Stimulated activated CD4-positive, alpha-beta T cell treated with anti-CD3 and anti-CD28 coated beads, Interleukin-15, amount 100 ng/mL, for 24 hours (primary cell): ENCODE measurements at places on chromosomes 12 and 14.

- DNase-seq = no peak
Observed at GRCh38 chr12:29207120-29207519, 58.0 kb downstream of the FAR2 start.

- peak; percentile 27 for DNase-seq
Observed at GRCh38 chr14:54450535-54450934, 9.4 kb upstream of the CNIH1 start.

- DNase-seq = no peak
Observed at GRCh38 chr14:86203843-86204242, 673.9 kb downstream of the FLRT2 start.

- no peak for DNase-seq
Observed at GRCh38 chr12:73867147-73867546, 670.5 kb upstream of the ATXN7L3B start.

DNA sequence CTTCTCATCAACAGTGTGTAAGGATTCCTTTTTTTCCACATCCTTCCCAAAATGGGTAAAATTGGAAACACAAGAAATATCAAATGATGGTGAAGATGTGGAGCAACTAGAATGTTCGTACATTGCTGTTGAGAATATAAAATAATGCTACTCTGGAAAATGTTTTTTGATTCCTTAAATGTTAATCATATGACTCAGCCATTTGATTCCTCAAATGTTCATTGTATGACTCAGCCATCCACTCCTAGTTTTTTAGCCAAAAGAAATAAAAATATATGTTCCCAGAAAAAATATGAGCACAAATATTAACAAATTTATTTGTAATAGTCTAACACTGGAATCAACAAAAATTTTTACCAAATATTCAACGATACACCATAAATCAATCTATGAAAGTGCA, 1108.6 kb downstream of the LRFN5 start:
- no peak for DNase-seq

DNA sequence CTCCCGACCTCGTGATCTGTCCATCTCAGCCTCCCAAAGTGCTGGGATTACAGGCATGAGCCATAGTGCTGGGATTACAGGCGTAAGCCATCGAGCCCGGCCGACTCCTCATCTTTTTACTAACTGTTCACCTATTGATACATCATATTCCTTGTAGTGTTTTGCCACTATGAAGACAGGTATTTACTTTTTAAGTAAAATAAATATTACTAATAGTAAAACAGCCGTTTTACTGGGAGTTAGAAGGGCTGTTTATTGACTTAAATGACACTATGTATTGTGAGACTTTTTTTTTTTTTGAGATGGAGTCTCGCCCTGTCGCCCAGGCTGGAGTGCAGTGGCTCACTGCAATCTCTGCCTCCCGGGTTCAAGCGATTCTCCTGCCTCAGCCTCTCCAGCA, 51.5 kb downstream of the DIP2B start:
- DNase-seq = no peak

- DNase-seq = no peak
Observed at GRCh38 chr12:30746190-30746589, 8.6 kb downstream of the CAPRIN2 start.

- no peak for DNase-seq
Observed at GRCh38 chr14:23557521-23557920, 1.4 kb downstream of the THTPA start.

DNA sequence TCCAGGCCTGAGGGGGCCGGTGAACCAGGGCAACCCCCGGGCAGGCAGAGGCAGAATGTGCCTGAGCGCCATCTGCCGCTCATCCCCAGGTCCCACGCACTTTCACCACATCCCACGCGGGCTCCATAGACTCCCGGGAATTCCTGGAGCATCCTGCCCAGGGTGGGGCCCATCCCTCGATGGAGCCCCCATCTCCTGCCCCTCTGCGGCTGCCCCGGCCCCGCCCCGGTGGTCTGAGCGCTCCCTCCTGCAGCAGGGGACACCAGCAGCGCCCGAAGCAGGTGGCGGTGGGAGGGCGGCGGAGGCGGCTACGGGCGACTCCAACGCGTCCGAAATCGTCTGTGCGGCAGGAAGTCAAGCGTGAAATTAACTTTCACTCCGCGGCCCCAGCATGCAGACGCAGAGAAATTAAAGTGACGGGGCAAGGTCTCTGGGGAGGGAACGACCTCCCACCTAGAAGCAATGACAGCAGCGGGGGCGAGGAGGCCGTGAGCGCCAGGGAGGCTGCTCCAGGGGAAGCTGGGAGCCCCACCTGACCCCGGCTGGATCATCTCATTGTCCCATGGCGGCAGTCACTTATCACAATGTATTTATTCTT, 122.2 kb downstream of the NCOR2 start:
- DNase-seq = no peak

GRCh38 chr14:39434401-39434800, 2.2 kb upstream of the FBXO33 start:
- DNase-seq = no peak

DNA sequence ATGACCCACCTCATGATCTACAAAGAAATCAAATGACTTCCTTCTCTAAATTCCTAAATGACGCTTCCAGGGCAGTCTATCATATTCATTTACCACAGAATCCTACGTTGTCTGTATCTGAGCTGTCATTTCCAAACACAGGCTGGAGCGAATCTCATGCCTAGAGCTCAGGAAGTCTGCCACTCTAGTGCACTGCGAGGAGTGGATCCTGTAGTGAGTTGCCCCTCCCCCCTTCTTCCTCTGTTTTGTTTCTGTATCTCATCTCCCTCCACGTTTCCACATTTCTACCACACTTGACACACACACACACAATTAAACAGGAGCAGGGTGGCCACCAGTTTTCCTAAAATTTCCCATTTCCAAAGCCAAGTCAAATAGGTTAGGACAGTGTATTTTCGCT, 415.4 kb upstream of the PRICKLE1 start:
- DNase-seq = no peak

DNA sequence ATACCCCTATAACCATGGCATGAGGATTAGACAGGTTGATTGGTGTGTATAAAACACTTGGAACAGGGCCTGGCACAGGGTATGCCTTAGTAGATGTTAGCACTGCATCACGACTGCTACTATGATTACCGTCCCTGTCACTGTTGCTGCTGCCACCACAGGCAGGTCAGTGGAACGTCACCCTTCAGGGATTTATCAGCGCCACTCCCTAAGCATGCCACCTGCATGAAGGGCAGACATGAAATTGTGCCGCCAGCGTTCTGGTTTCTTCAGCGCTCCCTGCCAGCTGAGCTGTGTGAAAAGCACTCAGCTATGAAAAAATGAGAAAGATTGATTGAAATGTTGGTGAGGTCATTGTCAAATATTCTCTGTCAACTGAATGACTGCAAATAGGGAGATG, 477.0 kb downstream of the DPF3 start:
- no peak for DNase-seq

DNA sequence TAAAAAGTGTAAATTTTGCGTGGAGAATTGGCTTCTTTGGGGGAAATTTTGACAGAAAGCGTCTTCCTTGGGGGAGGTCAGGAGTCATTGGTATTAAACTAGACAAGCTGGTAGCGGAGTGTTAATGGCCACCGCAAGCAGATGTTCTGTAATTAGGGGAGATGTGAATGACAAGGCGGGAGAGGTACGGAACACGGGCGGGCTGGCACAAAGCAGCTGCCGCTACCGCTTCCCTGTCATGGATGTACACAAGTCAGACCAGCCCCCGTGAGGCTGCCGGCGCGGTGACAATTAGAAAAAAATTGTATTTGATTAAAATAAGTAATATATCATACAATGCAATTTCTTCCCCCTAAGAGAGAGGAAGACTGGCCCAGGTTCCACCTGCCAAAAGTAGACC, 501.6 kb downstream of the VRK1 start:
- no peak for DNase-seq

DNA sequence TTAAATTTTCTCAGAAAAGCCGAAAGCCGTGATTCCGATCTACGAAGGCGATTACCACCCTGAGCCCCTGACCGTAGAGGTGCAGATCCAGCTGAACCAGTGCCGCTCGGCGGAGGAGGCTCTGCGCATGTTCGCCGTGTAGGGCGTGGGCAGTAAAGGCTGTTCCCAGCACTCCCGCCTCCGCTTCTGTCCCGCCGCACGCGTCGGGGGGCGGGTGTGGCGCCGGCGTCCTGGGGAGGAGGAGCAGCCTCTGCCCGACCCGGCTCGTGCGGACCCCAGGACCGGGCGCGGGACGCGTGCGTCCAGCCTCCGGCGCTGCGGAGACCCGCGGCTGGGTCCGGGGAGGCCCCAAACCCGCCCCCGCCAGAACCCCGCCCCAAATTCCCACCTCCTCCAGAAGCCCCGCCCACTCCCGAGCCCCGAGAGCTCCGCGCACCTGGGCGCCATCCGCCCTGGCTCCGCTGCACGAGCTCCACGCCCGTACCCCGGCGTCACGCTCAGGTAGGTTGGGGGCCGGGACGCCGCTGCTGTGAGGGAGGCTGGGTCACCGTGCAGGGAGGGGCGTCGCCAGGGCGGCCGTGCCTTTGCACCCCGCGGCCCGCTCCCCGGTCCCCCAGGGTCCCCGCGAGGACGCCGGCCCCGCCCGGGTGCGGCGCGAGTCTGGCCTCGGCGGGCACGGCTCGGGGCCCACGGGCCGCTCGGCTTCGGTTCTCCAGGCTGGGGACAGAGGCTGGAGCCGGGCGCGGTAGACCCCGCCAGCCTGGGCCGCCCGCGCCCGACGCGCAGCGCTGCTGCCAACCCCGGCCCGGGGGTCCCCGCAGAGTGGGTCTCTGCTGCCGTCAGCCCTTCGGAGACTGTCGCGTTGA, at the start of gene B3GNT4:
B3GNT4 (plus strand) TSS at position 409 of the 866 bp plus-strand sequence. CDS start 910 bp downstream, outside the sequence.
- DNase-seq = peak; percentile 82

DNA sequence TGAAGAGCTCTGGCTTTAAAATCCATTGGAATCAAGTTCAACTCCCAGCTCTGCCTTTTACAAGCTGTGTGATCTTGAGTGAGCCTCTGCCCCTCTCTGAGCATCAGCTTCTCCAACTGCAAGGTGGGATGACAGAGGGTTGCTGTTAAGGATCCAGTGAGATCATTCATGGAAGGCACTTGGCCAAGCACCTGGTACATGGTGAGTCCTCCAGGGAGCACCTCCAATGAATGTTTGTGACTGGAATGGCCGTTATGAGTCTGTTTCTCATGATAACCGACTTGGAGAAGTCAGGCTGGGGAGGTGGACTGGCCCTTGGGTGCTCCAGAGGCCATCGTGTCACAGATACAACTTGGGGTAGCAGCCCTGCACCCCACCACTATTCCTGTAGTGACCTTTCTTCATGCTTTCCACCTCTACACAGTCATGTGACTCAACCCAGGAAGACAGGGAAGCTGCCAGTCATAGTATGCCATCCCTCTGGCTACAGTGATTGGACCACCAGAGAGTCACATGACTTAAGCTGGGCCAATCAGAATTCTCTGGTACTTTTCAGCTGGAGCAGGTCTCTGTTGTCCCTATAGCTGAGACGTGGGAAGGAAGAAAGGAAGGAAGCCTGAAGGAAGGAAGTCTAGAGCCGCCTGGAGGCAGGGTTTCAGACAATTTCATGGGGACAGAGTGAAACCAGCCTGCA, 146.5 kb upstream of the MYL2 start:
- DNase-seq = no peak

DNA sequence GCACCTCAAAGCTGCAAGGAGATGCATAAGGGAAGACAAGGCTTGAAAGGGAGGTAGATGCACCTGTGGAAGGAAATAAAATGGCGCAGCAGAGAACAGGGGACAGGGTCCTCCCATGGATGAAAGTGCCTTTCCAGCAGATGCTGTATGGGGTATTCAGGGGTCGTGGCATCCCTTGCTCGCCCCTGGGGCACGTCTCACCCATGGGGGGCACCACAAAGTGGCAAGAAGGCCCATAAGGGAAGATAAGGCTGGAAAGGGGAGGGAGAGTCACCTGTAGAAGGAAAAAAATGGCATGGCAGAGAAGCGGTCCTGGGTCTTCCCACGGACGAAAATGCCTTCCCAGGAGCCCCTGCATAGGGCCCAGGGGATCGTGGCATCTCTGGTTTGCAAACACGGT, 265.1 kb downstream of the ALG10 start:
- DNase-seq = no peak

GRCh38 chr12:89260841-89261637, 91.3 kb downstream of the DUSP6 start:
- no peak for DNase-seq

GRCh38 chr12:124623344-124624035, 56.1 kb upstream of the NCOR2 start:
- DNase-seq = no peak
